T-helper 2 cell (primary cell): ENCODE measurements at places on chromosomes 1 and 21.

- no peak for DNase-seq
These were observed 14.1 kb downstream of the HUNK start for GRCh38 chr21:31886915-31887314.

DNA sequence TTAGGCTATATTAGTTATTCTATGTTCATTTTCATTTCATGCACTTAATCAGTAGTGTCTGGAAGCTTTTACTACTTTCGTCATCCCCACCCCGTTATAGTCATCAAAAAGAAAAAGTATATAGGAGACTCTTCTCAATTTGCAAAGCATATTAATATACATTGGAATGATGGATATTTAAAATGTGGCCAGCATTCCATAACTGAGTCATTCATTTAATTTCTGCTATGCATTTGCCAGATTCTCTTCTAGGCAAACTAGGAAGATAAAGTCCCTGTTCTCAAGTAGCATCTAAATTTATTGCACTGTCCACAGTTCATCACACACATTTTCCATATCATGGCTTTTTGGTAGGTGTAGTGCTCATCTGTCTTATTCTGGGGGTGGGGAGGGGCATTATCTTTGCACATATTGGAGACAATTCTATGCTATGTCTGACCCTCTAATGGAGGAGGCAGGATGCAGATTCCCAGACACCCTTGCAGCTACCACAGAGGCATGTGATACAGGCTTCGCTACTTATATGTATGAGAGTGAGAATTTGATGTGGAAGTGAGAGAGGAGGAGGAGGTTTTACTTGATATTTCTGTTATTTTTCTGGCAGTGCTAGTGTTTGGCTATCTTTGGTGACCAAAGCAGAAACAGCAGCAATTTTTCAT lies 125.8 kb downstream of the CTH start:
- DNase-seq = no peak

- no peak for DNase-seq
These were observed 10.7 kb downstream of the ARMH1 start for GRCh38 chr1:44685218-44685617.

- no peak for DNase-seq
These were observed 26.4 kb downstream of the TIAM1 start for GRCh38 chr21:31317688-31318087.

DNA sequence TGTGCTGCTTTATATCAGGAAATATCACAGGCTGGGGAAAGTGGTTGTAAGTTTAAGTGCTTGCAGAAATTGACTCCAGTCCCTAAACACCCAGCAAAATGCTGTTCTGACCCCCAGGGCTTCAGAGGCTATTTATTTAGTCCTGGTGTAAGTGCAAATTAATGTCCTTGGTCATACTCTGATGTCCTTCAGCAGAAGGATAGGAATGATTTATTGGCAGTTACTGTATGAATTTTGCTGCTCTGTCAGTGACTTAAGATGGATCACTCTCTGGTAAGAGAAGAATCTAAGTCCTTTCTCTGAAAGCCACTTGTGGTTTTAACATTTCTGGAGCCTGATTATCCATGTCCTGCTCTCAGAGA lies 21.9 kb downstream of the FAM20B start:
- DNase-seq = no peak

- no peak for DNase-seq
These were observed 62.1 kb upstream of the CD55 start for GRCh38 chr1:207259391-207259790.

GRCh38 chr1:87292684-87293493 lies 35.8 kb upstream of the LMO4 start:
- no peak for DNase-seq

- DNase-seq = no peak
These were observed 8.0 kb upstream of the TMPRSS15 start for GRCh38 chr21:18411565-18411964.

DNA sequence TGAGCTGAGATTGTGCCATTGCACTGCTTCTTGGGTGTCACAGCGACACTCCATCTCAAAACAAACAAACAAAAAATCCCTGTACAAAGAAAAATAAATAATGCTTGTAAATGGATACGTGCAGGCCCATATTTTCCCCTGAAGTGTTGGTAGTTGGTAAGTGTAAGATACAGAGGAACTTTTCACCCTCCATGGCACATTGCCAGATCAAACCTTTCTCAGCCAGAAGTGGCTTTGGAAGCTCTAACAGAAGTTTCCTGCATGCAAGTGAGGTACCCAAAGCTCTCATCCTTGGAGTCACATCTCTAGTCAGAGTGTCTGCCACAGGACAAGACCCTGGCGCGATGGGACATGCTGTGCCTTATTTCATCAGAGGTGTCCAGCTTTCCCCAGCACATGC lies 7.3 kb downstream of the NDUFV3 start:
- no peak for DNase-seq

DNA sequence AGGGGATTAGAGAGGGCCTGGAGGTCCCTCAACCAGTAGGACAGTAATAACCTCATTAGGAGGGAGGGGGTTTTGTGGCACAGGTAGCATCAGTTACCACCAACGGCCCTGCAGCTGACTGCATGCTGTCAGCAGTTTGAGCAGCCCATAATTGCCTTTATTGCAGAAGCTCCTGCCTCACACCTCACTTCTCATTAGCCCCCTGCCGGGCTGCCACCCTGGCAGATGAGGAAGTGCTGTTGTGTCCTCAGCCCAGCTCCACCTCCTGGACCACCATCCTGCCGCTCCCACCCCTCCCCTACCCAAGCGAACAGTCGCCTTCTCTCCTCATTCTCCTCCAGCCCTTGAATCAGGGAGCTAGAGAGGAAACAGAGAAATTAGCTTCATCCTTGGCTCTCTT lies 237.4 kb downstream of the LMX1A start:
- no peak for DNase-seq

- DNase-seq = no peak
These were observed 78.0 kb downstream of the HLX start for GRCh38 chr1:220957233-220957605.

GRCh38 chr1:244065960-244066388 lies 14.9 kb downstream of the ZBTB18 start:
- DNase-seq = no peak

GRCh38 chr21:32587120-32587519 lies 1.8 kb upstream of the TCP10L start:
- DNase-seq = no peak

GRCh38 chr1:149995927-149996326 lies 14.6 kb downstream of the OTUD7B start:
- no peak for DNase-seq

DNA sequence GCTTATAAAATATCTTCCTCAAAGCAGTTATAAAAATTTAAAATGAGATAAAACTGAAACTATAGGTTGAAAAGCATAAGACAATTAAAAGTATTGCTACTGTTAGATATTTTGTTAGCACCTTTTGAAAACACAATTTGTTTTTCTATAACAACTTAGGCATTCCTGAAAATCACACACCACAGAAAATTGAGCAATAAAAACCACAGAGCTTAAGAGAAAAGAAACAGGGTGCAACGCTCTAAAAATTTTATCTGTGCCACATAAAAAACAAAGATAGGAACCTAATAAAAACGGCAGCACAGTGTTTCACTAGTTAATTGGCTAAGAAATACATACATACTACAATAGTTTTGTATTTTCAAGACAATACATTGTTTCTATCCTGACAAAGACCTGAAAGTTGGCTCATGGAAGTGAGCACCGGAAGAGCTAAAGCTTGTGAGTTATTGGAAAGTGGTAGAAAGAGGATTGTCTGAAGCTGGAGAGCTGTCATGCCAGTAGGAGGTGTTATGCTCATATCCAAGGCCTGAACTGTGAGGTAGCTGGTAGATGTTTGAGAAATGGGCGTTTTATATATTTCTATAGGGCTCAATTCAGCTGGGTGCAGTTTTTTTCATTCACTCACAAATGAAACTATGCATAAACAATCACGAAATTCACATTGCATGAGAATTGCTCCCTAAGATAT lies 45.8 kb downstream of the RGS7 start:
- DNase-seq = no peak

DNA sequence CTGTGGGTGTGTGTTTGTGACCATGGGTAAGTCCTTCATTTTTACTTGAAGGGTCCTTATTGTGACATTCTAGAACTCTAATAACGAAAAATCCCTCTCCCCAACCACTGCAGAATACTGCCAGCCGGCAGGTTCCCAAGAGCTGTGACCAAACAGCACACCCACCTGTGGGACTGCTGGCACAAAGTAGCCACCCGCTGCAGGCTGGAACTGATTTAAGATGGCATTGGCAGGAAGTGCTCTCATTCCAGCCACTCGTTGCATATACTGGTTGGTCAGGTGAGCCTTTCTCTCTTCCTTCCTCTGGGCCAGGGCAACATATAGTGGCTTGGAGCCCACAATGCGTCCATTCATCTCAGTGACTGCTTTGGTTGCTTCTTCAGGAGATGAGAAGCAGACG lies 11.6 kb downstream of the PABPC4 start:
- DNase-seq = no peak

DNA sequence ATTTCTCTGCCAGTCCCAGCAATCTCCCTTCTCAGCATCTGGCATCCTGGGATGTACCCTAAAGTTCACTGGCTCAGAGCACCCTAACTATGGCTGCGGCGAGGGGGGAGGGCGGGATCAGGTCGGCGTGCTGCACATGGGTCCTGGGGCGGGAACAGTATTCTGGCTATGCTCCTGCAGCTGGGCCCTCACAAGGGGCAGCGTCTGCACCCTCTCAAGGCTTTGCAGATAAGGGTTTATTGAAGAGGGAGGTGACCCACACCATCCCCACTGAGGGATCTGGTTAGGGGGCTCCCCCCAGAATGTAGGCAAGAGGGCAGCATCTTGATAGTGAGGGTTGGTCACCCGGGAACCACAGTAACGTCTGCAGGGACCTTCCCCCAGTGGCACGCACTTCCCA lies 44.9 kb upstream of the PCBP3 start:
- DNase-seq = no peak

DNA sequence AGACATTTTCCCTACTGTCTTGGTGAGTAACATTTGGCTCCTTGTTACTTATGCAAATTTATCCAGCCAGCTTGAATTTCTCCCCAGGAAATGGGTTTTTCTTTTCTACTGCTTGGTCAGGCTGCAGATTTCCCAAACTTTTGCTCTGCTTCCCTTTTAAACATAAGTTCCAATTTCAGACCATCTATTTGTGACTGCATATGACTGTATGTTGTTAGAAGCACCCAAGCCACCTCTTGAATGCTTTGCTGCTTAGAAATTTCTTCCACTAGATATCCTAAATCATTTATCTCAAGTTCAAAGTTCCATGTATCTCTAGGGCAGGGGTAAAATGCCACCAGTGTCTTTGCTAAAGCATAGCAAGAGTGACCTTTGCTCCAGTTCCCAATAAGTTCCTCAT lies 32.3 kb upstream of the CITED4 start:
- no peak for DNase-seq

GRCh38 chr1:234686035-234686434 lies 76.1 kb upstream of the IRF2BP2 start:
- DNase-seq = no peak

- no peak for DNase-seq
These were observed 2.4 kb downstream of the CD247 start for GRCh38 chr1:167515893-167516321.

- DNase-seq = no peak
These were observed 3.5 kb downstream of the NAV1 start for GRCh38 chr1:201542309-201543035.

DNA sequence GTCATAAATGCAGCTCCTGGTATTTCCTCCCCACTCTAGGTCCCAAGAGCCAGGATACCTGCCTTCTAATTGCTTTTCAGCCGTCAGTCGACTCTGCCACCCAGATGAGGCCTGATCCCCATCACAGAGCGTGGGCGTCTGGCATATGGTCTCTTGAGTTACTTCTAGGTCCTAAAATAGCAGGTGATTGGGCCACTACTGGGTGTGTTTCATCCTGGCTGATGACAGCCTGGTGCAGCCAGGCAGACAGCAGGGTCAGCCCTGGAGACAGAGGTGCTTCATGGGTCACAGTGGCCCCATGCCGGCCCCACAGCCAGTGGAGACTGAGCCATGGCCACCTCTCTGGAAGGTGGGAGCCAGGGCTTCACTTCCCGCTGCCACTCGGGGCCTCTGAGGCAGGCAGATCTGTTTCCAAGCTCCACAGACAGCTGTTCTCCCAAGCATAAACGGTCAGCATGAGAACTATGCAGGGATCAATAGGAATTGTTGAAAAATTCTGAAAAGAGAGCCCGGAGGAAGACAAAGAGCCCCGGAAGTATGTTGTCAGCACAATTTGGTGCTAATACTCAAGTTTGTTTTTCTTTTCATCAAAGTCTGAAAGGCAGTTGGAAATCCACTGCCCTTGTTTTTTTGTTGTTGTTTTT lies 83.0 kb downstream of the MAN1C1 start:
- no peak for DNase-seq

- no peak for DNase-seq
These were observed 17.7 kb downstream of the PLCH2 start for GRCh38 chr1:2493691-2494322.

DNA sequence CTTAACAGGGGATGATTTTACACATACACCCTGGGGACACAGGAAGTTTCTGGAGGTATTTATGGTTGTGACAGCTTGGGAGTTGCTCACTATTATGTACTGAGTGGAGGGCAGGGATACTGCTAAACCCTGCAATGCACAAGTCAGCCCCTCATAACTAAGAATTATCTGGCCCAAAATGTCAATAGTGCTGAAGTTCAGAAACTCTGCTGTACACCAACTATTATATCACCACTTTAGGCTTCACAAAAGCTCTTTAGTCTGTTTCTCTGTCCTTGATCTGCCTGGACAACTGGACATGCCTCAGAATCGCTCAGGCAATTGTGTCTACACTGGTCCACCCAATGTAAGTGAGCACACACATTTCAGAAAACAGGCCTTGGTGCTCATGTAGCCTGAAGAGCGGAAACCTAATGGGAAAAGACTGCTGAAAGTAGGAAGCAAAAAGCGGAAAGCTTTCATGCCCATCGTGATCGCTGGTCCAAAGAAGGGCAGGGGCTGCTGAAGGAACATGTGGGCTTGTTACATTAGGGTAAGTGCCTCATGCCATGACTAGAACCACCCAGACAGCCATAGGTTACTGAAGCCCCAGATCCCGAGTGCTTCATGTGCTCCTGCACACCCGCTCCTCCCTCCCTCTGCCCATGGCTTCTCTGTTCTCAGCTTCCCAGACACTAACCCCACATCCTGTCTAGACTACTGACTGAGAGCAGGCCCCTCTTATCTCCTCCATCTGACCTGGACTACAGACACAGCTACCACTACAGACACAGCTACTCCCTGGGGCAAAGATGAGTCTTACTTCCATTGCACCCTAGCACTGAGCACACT lies 73.5 kb downstream of the LRIG2 start:
- no peak for DNase-seq

GRCh38 chr21:43681650-43682049 lies 22.3 kb downstream of the RRP1B start:
- no peak for DNase-seq

DNA sequence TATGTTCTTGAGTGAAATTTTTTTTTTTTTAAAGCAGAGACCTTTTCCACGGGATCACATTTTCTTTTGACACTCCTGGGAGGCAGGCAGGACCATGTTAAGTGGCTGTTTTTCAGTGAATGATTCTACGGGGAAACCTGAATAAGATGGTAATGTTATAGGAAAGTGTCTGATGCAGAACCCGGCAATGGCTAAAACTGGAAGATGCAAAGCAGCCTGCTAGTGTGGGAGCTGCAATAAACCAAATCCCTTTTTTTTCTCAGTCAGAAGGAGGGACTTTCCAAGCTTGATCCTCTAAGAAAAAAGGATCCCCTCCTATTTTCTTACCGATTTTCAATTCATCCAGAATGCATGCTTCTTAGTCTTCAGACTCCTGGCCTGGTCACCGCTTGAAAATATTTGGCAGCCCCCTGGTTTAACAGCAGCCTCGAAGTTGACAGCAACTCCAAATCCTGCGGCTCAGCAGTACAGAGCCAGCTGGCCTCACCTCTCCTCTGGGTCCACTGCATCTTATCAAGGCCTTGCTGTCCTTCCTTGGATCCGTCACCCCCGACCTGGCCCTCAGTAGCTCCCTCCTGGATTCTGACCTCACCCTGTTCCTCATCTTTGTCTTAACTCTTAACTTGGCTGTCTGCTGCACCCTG lies 5.6 kb downstream of the MX2 start:
- DNase-seq = no peak
